ENCODE measurements at places on chromosomes 7 and 10. TPM values are rescaled to one million over a fixed set of nuclear protein-coding genes. Genes with fewer than 3 reads are reported as not detected.

- no peak for DNase-seq
Measured at GRCh38 chr10:117964536-117964935, 82.2 kb downstream of the RAB11FIP2 start.

DNA sequence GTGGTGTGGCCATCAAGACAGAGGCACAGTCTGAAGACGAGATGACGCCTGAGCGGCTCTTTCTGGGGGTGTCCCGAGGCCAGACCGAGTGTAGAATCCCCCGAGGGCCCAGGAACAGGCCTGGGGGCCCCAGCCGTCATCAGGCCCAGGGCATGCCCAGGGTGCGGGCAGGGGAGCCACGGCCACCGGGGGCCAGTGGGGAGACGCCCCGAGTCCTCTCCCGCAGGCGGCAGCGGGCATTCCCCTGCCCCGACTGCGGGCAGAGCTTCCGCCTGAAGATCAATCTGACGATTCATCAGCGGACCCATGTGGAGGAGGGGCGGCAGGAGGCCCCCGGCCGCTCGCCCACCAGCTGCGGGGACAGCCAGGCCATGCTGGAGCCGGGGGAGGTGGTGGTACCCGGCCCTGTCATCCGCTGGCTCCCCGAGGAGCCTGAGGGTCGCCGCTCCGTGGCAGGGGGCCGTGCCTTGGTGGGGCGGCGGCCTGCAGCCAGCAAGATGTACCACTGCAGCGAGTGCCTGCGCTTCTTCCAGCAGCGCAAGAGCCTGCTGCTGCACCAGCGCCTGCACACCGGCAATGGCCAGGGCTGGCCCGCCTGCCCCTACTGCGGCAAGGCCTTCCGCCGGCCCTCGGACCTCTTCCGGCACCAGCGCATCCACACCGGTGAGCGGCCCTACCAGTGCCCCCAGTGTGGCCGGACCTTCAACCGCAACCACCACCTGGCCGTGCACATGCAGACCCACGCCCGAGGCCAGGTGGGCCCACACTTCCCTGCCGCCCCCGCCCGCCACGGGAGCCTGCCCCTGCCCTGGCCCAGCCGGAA is 19.7 kb downstream of the ZNF783 start:
- DNase-seq, result no peak

DNA sequence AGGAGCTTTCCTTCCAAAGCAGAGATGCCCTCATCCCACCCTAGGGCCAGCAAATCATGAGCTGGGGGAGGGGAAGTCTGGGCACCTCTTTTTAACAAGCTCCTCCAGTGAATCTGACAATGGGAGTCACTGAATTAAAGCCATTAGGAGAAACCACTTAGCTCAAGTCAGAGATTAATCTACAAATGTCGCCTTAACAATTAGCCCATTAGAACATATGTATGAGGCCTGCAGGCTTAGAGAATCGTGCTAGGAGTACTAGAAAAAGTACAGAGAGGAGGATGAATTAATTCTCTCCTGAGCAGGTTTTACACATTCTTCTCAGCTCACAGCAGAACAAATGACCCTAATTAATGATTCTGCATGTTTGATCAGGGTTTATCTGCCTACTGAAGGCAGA is 381.3 kb downstream of the KCNMA1 start:
- no peak for DNase-seq

Gene STEAP4
- total RNA-seq, result not detected

- no peak for DNase-seq
Measured at GRCh38 chr10:124449170-124450011, 444 bp downstream of the NKX1-2 start.

GRCh38 chr7:22578007-22578733 is 78.2 kb upstream of the STEAP1B start:
- DNase-seq, result peak; percentile 80

GRCh38 chr7:102856036-102856435 is 56.8 kb upstream of the LRRC17 start:
- DNase-seq, result no peak

DNA sequence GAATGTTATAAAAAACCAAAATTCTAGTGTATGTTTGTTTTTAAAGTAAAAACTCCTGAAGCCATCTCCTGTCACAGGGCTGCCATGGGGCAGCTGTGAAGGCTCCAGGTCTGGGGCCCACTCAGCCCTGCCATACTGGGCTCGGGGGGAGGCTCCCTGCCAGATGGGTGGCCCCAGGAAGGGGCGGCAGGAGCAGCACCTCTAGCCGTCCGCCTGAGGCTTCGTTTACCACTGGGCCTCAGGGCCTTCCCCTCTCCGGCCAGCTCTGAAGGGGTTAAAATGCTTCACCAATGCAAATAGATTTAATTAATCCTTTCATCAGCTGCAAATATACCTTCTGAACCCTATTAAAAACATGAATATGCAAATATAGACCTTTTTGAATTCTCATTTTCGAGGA is 139.0 kb downstream of the ELFN1 start:
- DNase-seq, result no peak

DNA sequence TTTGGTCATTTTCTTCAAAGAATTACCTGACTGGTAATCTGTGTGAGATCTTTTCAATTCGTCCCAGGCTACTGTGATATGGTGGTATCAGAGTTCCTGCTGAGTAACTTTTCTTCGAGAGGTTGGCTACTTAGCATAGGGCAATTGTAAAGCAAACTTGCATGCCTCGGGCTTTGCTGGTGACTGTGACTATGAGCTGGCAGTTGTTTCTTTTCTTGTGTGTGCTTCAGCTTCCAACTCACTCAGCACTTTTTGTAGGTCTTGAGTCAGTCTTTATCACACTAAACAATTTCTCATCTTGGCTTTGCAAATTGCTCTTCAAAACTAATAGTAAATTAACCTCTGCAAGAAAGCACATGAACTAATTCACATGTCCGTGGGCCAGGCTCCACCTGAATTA is 44.3 kb downstream of the PRR15 start:
- no peak for DNase-seq

Gene KLHDC10
- total RNA-seq, result 25.0 TPM

DNA sequence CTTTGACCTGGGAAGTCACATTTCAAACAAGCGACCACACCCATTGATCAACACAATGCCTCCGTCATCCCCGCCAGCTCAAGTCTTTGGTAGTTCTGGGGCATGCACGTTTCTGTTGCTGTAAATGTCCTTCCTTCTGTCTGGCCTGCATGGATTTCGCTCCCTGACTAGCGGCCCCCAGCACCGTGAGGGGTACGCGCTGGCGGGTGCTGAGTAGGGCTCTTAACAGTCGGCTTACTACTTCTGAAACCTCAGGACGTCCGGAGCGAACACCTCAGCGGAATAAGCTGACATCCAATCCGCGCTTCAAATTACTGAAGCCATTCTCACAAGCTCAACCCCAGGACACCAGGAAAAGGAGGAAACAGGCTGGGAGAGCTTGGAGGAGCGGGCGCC is 505 bp downstream of the NUDCD3 start:
- DNase-seq, result peak; percentile 52

Gene KCNH2
- total RNA-seq, result 0.13 TPM

DNA sequence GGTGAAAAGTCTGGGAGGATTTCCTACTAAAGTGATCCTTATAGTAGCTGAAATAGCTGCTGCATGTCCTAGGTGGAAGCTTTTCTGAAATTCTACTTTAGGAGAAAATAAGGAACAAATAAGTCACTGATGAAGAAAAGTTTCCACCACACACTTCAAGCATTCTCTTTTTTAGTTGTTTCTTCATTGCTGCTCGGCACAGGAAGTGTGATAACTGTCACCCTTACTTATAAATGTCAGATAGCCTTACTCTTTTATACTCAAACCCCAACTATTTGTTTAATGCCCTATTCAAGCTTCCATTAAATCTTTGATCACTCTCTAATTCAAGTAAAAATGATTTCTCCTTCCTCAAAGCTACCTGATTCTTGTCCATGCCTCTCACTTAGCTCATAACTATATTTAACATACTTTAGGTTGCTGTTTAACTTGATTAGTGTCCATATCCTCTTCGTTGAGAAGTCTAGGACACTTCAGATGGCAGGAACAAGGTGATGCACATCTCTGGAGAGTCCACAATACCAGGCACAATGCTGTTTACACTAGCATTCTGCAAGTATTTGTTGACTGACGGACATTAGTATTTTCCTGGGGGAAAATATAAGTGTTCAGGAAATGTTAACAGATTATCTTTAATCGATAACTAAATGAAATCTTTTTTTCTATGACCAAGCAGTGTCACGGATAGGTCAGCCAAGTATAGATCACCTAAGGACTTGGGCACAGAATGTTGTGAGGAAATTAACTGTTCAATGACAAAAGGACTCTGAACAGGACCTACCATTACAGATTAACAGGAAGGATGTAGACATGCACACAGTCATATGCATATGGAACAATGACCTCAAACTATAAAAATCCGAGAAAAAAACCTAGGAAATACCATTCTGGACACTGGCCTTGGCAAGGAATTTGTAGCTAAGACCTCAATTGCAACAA is 67.4 kb downstream of the ZNF438 start:
- peak; percentile 64 for DNase-seq

Gene INHBA
- total RNA-seq, result 0.51 TPM

All from dermis microvascular lymphatic vessel endothelial cell (primary cell).